ENCODE measurements at places on chromosomes 12 and 14.

- no peak for DNase-seq
These were observed 474.6 kb downstream of the DPF3 start for GRCh38 chr14:72419226-72419775.

DNA sequence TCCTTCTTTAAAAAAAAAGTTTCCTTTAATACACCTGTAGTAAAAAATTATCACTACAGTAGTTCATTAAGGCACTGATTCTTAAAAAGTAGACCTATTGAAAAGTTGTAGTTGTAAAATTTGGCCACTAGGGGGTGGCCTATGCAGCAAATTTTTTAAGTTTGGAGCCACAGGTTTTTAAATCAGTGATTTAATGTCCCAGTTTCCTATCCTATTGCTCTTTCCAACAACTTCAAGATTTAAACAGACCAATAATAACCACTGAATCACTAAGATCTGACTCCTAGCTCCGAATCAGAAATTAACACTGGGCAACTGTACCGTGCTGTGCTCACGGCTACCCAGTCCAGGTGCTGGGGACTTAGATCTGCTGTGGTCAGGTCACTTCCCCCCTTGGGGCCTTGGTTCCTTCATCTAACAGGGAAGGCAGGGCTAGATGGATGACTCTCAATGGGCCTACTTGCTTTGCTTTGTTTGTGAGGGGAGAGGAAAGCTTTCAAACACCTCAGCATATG is 279.3 kb downstream of the MED13L start:
- peak; percentile 74 for DNase-seq

DNA sequence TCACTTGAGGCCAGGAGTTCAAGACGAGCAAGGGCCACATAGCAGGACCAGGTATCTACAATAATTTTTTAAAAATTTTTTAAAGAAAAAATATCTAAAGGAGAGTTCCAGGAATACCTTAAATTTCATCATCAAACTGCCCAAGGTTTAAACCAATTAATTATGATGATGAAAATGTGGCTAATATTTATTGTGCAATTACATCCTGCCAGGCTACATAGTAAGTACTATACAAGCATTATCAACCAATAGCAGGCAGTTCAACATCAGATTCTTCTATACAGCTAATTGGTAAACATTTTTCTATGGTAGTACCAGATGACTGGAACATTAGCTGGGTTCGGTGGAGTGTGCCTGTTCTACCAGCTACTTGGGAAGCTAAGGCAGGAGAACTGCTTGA is 24.4 kb downstream of the DENND5B start:
- DNase-seq, result no peak

GRCh38 chr12:126107659-126108058 is 1042.4 kb downstream of the AACS start:
- DNase-seq, result no peak

- DNase-seq, result no peak
These were observed 404.4 kb upstream of the PDE3A start for GRCh38 chr12:19963972-19964371.

DNA sequence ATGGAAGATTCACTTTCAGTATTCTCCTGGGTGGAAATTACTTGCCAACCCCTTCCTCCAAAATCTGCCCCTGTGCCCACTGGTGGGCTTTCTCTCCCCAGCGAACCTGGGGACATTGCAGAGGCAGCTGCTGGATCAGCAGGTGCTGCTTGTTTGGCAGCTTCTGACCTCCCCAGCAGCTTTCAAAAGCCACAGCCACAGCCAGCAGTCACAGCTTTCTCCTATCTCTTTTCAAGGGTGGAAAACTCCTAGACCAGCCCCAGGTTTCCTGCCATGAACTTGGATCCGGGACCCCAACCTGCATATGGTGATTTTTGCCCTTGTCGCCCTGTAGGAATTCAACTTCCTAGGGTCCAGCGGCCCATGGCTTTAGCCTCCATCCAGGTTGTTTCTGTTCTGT is 330.8 kb downstream of the ADAMTS20 start:
- no peak for DNase-seq

- no peak for DNase-seq
These were observed 10.9 kb downstream of the COPS7A start for GRCh38 chr12:6734506-6735387.

DNA sequence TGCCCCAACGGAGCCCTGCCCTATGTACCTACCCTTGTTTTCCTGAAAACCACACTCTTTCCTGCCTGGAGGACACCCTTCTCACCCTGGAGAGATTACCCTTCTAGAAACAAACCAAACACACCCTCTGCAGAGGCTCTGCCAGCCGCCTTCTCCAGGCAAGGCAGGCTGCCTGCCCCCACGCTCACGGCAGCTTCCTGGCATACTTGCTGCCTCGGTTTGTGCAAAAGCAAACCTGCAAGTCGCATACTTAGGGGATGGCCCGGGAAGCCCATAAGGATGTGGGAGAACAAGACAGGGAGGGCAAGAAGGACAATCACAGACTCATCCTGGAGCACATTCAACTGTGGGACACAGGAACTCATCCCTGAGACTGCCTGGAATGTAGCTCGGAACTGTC is 154.0 kb upstream of the DIO3 start:
- no peak for DNase-seq

- no peak for DNase-seq
These were observed 85.8 kb upstream of the WSCD2 start for GRCh38 chr12:108043286-108043685.

DNA sequence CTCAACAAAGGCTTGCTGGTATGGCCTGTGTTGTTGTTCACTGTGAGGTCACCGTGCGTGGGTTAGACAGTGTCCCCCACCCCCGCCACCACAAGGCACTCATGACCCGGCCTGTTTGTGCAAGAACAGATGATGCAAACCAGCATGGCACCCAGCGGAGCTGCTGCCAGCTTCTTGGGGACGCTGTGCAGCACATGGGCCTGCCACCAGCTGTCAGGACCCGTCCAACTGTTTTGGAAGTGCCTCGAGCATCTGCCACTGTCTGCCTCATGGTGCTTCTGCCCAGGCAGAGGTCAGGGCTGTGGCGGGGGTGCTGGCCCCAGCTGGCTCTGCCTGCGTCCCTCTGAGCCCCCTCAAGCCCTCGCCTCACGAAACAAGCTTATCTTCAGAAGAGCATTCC is 1.5 kb downstream of the ASB2 start:
- no peak for DNase-seq

GRCh38 chr12:7289743-7290142 is 14.1 kb upstream of the ACSM4 start:
- DNase-seq, result no peak

DNA sequence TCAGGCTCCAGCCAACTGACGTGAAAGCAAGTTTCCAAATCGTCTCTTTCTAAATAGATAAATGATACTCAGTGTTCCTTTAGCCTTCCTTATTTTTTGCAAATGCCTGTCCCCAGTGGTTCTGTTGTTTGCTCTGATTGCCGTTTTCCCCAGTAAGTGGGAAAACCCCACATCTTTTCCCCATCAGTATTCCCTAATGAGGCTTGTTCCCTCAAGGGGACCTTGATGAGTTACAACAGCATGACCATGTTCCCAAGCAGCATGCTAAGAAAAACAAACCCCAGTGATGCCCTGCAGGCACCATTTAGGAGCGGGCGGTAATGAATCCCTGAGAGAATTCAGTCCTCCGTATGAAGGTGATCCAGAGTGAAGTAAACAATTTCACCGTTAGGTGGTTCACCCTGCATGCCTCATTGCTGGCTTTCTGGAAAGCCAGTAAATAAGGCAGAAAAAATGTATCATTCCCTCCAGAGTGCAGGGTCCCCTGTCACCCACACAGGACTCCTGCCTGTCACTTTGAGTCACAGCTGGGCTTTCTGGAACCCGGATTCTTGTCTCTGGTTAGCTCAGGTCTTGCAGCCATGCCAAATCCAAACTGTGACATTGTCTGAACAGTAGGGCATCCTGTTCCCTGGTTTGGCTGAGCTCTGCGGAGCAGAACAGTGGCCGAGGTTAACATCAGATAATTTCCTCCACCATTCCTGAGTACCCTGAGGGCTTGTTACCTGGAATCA is 222.6 kb downstream of the RGS6 start:
- DNase-seq, result no peak

DNA sequence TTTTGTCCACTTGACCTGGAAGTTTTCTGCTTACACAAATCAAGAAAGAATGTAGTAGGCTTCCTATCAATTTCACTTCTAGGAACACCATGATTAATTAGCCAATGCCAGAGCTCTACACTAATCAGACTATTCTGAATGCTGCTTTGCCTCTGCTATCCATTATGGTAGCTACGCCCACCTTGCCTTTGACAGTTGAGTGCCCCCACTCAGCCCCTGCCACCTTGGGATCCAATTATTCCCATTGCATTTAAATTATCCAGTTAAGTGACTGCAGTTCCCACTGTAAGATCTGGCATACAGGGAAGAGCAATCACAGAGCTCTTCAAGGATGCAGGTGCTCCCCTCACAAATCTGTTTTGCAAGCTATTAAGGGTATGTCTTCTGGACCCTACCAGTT is 47.5 kb downstream of the FIGNL2 start:
- DNase-seq, result no peak

GRCh38 chr12:109613649-109614455 is 40.3 kb downstream of the MVK start:
- no peak for DNase-seq

GRCh38 chr12:114166362-114166761 is 200.2 kb upstream of the RBM19 start:
- DNase-seq, result no peak

GRCh38 chr14:34931206-34931605 is 51.6 kb upstream of the SRP54 start:
- DNase-seq, result no peak

DNA sequence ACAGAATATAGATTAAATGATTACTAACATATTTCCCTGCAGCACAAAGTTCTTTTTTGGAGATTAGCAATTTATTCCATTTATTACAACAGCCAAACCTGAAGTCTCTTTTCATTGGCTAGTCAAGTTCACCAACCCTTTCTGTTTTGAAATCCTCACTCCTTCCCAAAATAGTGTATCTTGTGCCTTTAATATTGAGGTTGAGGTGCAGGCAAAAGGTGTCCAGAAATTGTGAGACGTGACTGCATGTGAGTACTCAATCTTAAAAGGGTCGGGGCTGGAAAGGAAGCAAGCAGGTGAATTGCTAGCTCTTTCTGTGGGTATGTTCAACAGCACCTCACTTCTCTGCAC is 11.1 kb upstream of the FOXN3 start:
- DNase-seq, result no peak

GRCh38 chr14:23460960-23461359 is 8.5 kb upstream of the NGDN start:
- no peak for DNase-seq

GRCh38 chr12:111034886-111035577 is 114.7 kb upstream of the MYL2 start:
- DNase-seq, result no peak

DNA sequence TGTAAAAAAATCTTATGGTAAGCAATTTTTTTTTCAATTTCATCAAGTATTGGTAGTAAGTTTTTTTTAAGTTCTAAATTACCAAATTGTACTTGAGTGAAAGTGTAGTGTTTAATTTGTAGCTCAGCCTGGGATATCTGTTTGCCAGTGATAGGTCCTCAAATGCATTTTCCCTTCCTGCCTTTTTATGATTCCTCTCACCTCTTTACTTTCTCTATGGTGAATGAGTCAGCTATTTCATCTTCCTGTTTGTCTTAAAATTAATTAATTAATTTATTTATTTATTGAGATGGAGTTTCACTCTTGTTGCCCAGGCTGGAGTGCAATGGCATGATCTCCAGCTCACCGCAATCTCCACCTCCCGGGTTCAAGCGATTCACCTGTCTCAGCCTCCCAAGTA is 10.6 kb downstream of the SRP54 start:
- DNase-seq, result no peak

DNA sequence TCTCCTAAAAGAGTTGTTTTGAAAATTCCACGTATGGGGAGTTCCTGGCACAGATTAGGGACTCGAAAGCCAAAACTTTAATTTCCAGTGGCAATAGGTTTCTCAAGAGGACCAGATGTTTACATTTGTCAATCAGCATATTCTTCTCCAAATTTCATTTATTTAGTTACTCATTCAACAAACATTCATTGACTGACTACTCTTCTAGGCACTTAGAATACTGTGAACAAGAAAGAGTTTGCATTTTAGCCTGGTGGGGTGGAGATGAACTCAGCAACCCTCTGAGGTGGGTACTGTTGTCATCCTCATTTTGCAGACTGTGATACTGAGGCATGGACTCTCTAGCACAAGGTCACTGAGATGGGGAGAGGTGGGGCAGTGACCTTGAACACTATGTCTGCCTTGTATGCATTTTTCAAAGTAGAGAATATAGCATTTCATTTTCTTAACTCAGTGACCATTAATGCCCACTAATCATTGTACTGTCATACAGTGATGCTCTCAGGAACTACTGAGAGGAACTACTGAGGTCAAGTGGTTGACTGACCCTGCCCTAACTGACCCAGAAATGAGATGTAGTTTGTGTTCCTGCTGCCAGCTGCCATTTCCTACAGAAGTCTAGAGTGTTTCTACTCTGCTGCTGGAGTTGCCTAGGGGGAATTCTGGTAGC is 2.2 kb downstream of the L3HYPDH start:
- DNase-seq, result peak; percentile 83

GRCh38 chr12:97960741-97961608 is 498.4 kb downstream of the RMST start:
- peak; percentile 37 for DNase-seq

DNA sequence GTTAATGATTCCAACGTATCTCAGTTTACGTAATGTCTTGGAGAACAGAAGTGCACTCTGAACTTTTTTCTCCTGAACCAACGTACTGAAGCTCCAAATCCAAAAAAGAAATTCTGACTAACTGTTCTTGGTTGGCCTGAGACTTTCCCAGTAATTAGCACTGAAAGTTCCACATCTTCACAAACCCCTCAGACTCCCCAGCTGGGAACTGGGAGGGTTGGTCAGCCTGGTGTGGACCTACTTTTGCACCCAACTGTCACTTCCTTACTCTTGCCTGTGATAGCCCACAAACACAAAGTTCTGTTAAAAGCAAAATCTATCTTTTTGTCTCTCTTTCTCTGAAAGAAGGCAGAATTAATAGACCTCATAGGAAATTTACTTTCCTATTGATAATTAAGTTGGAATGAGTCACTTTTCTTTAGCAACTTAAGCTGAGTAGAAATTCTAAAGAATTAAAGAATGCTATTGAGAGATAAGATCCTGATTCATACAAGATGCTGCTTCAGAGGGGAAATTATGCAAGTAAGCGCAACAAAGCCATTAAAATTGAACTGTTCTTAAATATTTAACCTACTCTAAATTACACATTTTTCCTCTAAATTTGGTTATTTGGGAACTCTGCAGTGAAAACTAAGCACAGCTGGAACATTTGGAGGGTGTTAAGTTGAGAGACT is 155.0 kb downstream of the EPS8 start:
- no peak for DNase-seq
